ENCODE measurements at places on chromosomes 2 and 18. TPM values are rescaled to one million over a fixed set of nuclear protein-coding genes. Genes with fewer than 3 reads are reported as not detected.

DNA sequence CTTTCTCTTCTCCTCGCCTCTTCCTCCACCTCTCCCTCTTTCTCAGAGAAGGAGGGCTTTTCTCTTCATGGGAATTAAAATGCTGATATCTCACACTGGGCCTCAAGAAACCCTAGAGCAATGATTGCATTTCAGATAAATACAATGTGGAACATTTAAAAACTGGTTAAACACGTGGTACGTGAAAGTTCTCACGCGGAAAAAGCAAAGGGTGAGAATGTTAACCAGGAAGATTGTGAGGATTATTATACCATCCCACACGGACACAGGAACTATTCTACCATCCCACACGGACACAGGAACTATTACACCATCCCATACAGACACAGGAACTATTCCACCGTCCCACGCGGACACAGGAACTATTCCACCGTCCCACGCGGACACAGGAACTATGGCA, 182.4 kb downstream of the TMEM18 start:
- H3K36me3 ChIP-seq: no peaks in the 10 kb centered on the region
- no peak for DNase-seq
- no peak overlapping the region for H3K4me3 ChIP-seq
- H3K4me1 ChIP-seq: no peaks in the 10 kb centered on the region
- no peak overlapping the region for H3K27ac ChIP-seq
- H3K27me3 ChIP-seq: no peaks in the 10 kb centered on the region

The CCL20 gene
- not detected for total RNA-seq

- DNase-seq: no peak
- H3K4me1 ChIP-seq: no peaks in the 10 kb centered on the region
- H3K4me3 ChIP-seq: no peak overlapping the region
- no peaks in the 10 kb centered on the region for H3K36me3 ChIP-seq
These were observed 48.5 kb upstream of the CCDC195 start for GRCh38 chr2:224764565-224765236.

The KCNG2 gene
- total RNA-seq: not detected

DNA sequence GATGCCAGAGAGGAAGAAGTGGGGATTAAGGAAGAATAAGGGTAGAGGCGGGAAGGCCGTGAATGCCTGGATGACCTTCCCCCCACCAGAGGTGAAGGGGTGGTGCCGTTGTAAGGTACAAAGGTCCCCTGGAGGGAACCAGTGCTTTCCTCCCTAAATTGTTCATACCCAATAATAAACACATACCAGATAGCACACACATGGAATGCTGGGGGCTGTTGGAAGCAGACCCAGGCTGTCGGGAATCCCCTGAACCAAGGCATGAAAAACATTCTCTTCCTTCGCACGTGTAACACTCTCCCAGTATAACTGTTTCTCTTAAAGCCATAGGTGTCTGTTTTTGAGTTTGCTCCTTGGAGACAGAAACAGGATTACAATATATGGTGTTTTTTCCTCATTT, 107.1 kb upstream of the CTAGE1 start:
- no peak overlapping the region for H3K27ac ChIP-seq
- no peaks in the 10 kb centered on the region for H3K27me3 ChIP-seq
- no peak for DNase-seq
- H3K4me3 ChIP-seq: no peak overlapping the region
- H3K4me1 ChIP-seq: no peaks in the 10 kb centered on the region

DNA sequence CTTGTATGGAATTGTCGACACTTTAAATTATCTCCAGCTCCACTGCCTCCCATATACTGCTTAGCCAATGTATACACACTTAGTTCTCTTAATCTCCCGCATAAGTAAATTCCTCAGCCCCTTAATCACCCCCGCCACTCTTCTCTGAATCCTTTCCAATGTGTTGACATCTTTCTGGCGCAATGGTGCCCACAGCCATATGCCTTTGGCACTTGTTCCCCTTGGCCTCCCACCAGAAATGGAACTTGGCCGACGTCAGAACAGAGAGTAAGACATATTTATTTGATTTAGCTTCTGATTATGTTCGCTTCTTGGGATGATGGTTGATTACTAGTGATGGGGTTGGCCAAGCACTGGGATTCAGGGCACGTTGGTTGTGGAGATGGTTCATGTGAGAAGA, 1089.3 kb upstream of the CELF4 start:
- no peak for DNase-seq
- H3K36me3 ChIP-seq: no peaks in the 10 kb centered on the region
- H3K4me3 ChIP-seq: no peak overlapping the region
- H3K27me3 ChIP-seq: no peaks in the 10 kb centered on the region
- no peaks in the 10 kb centered on the region for H3K4me1 ChIP-seq
- H3K27ac ChIP-seq: no peak overlapping the region

The COLEC12 gene
- 29.7 TPM for total RNA-seq

GRCh38 chr18:7857562-7857961, 290.4 kb downstream of the PTPRM start:
- H3K36me3 ChIP-seq: no peaks in the 10 kb centered on the region
- no peak overlapping the region for H3K27ac ChIP-seq

DNA sequence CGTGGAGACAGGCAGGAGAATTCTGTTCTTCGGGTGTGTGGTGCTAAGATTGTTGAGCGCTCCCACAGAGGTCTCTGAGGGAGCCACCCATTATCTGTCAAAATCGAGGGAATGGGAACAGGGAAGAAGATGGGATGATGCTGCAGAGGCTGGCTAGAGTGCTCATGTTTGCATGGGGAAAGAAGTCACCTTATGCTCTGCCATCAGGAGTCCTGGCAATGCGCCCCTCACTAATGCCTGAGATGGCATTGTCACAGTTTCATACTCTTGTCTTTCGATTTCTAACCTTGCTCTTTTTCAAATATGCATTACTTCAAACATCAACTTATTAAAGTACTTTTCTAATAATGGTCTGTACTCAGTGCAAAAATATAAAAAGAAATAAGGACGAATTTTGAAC, 463.3 kb upstream of the CELF4 start:
- no peaks in the 10 kb centered on the region for H3K36me3 ChIP-seq
- H3K27me3 ChIP-seq: no peaks in the 10 kb centered on the region
- H3K4me1 ChIP-seq: no peaks in the 10 kb centered on the region
- no peak overlapping the region for H3K4me3 ChIP-seq
- DNase-seq: no peak

GRCh38 chr2:107374249-107374648, 452.4 kb upstream of the RGPD4 start:
- H3K27ac ChIP-seq: no peak overlapping the region
- no peaks in the 10 kb centered on the region for H3K4me1 ChIP-seq
- DNase-seq: no peak

- no peak overlapping the region for H3K27ac ChIP-seq
- no peak for DNase-seq
- H3K27me3 ChIP-seq: no peaks in the 10 kb centered on the region
- H3K4me3 ChIP-seq: no peak overlapping the region
These were observed 33.8 kb upstream of the TEX51 start for GRCh38 chr2:126864861-126865260.

GRCh38 chr2:231134910-231135655, 10.2 kb upstream of the HTR2B start:
- no peak overlapping the region for H3K4me3 ChIP-seq
- no peaks in the 10 kb centered on the region for H3K4me1 ChIP-seq

- H3K27ac ChIP-seq: peak within 1 kb of the TSS; percentile 86
- H3K4me3 ChIP-seq: peak within 1 kb of the TSS; percentile 65
- H3K4me1 ChIP-seq: no peaks in the 10 kb centered on the region
- no peaks in the 10 kb centered on the region for H3K36me3 ChIP-seq
- H3K27me3 ChIP-seq: no peaks in the 10 kb centered on the region
These were observed at the start of gene HPCAL1 for GRCh38 chr2:10302479-10303180. TSS of gene HPCAL1 (plus strand) at chr2:10302904. CDS start at chr2:10419758, 116,854 bp downstream.

GRCh38 chr2:185522472-185522871, 216.1 kb upstream of the FSIP2 start:
- no peak overlapping the region for H3K27ac ChIP-seq
- H3K4me3 ChIP-seq: no peak overlapping the region
- DNase-seq: no peak
- H3K4me1 ChIP-seq: no peaks in the 10 kb centered on the region
- H3K36me3 ChIP-seq: no peaks in the 10 kb centered on the region

DNA sequence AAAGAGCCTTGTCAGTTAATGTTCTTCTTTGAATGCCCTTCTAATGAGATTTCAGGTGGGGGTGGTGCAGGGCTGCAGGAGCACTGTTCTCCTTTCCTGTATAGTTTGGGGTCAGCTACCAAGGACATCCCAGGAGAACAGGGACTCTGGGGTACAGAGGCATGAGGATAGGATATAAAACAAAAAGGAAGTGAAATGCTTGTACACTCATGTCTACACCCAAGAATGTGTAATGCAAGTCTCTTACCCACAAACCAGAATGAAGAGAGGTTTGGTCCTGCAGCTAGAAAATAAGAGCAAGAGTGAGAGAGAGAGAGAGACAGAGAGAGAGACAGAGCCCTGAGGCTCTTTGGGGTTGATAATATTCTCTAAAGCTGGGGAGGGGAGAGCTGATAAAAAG, 151.8 kb upstream of the KCTD1 start:
- H3K36me3 ChIP-seq: no peaks in the 10 kb centered on the region
- H3K27me3 ChIP-seq: no peaks in the 10 kb centered on the region
- no peaks in the 10 kb centered on the region for H3K4me1 ChIP-seq
- DNase-seq: no peak
- no peak overlapping the region for H3K27ac ChIP-seq

- H3K27ac ChIP-seq: no peak overlapping the region
- no peaks in the 10 kb centered on the region for H3K4me1 ChIP-seq
- no peaks in the 10 kb centered on the region for H3K36me3 ChIP-seq
- no peak for DNase-seq
- no peak overlapping the region for H3K4me3 ChIP-seq
These were observed 3.4 kb downstream of the FBLN7 start for GRCh38 chr2:112141626-112142007.

DNA sequence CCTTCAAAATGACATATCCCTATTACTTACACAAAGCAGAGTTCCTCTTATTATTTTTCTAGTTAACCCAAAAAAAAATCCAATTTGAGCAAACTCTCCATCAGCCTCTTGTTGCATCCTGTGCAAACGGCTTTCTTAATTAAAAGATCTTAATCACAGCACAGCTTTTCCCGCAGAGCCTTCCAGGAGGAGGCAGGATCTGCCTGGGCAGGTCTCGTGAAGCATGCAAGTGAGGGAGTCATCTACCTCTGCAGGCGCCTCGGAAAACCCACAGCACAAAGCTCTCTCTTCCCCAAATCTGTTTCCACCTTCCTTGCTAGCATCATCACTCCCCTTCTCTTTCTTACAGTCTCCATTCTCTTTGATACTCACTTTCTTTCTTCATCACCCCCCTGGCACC, 100.4 kb downstream of the EN1 start:
- no peak for DNase-seq
- H3K36me3 ChIP-seq: no peaks in the 10 kb centered on the region
- no peaks in the 10 kb centered on the region for H3K4me1 ChIP-seq
- no peaks in the 10 kb centered on the region for H3K27me3 ChIP-seq
- no peak overlapping the region for H3K27ac ChIP-seq

DNA sequence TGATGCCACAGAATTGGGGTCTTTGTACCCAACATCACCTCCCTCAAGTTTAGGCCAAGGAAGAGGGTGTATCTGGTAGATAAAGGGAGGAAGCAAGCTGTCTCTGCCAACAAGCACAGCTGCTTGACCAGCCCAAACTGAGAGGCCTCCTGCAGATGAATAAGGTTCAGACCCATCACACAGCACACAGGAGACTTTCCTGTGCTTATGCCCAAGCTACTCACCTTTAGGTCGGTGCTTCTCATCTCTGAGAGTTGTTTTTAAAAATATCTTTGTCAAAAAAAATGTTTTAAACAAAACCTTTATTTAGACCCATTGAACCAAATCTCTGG, 24.7 kb upstream of the SP3 start:
- no peaks in the 10 kb centered on the region for H3K36me3 ChIP-seq
- H3K27ac ChIP-seq: peak overlapping the region; percentile 62
- no peak overlapping the region for H3K4me3 ChIP-seq
- no peaks in the 10 kb centered on the region for H3K27me3 ChIP-seq
- no peak for DNase-seq

The CRYGD gene
- total RNA-seq: not detected

The RIT2 gene
- not detected for total RNA-seq

- no peak overlapping the region for H3K4me3 ChIP-seq
- H3K4me1 ChIP-seq: no peaks in the 10 kb centered on the region
- H3K27ac ChIP-seq: no peak overlapping the region
These were observed 8.7 kb downstream of the PIKFYVE start for GRCh38 chr2:208274748-208275147.

The MSTN gene
- 1.9 TPM for total RNA-seq

DNA sequence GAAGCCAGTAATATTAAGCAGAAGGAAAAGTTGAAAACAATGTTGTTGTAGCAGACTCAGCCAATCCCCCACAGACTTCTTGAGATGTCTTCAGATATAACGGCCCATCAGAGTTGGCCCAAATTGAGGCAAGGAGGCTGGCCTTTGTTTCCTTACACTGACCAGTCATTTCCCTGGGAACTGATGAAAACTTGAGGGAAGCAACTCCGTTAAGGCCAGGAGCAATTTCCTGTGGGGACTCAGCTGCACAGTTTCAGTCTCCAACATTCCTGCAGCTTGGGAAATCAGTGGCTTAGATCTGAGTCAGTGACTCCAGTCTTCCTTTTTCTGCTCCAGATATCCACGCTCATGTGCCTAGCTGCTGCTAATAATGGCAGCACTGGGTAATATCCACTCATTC, 75.7 kb downstream of the FTCDNL1 start:
- H3K27me3 ChIP-seq: no peaks in the 10 kb centered on the region
- no peak for DNase-seq
- H3K4me1 ChIP-seq: no peaks in the 10 kb centered on the region
- no peak overlapping the region for H3K27ac ChIP-seq

DNA sequence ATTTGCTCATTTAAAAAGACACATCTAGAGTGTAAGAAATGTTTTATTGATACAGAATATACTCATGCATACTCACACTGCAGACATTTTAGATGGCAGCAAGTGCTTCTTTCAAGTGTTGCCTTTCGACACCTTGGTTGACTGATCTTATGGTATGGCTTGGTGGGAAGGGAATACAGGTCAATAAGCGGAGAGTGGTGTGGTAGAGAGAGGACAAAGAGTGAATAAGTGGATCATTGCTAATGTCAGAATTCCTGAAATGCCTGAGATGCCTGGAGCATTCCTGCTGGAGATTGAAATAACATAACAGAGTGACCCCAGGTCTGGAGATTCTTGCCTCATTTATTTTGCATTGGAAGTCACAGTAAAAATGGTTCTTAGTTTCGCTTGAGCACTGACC, 76.7 kb downstream of the RND3 start:
- no peaks in the 10 kb centered on the region for H3K36me3 ChIP-seq
- H3K4me1 ChIP-seq: no peaks in the 10 kb centered on the region
- H3K27ac ChIP-seq: no peak overlapping the region
- no peaks in the 10 kb centered on the region for H3K27me3 ChIP-seq
- H3K4me3 ChIP-seq: no peak overlapping the region

- no peak for DNase-seq
- no peak overlapping the region for H3K4me3 ChIP-seq
- no peaks in the 10 kb centered on the region for H3K4me1 ChIP-seq
- no peaks in the 10 kb centered on the region for H3K27me3 ChIP-seq
- no peak overlapping the region for H3K27ac ChIP-seq
These were observed 187.8 kb upstream of the TNP1 start for GRCh38 chr2:217047631-217048030.

The KANSL3 gene
- 73.0 TPM for total RNA-seq

The ANKRD36C gene
- 228 TPM for total RNA-seq

All from uterus (tissue), 4 donors.